ENCODE measurements at places on chromosomes 1 and 21.

DNA sequence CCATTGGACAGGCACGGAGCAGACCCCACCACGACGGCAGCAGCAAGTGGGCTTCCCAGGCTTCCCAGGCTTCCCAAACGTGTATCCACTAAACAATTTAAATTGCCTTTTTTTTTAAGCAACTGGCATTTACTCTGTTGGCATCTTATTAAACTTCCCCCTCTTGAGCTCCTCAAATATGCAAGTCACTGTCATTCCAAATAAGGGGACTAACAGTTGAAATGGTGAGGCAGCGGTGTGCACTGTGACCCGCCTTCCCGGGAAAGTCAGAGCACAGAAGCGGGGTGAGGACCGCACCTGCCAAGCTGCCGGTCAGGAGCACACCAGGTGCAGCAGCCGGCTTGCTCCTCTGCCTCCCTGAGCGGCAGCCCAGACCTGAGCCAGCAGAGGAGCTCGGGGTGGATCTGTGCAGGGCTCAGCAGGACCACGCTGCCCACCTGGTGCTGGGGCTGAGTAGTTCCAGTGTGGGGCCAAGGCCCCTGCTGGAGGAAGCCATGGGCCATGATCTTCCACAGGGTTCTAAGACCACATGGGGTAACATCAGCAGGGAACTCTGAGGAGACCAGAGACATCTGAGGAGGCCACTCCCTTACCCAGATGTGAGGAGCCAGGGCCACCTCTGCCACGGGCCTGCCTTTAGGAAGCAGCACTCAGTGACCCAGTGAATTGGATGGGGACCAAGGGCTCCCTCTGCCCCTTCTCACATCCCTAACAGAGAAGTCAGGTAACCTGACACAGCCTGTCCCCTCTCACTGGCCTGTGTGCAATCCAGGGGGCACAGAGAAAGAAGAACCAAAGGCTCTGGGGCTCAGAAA, 245.4 kb downstream of the NPHP4 start:
- no peak for DNase-seq

DNA sequence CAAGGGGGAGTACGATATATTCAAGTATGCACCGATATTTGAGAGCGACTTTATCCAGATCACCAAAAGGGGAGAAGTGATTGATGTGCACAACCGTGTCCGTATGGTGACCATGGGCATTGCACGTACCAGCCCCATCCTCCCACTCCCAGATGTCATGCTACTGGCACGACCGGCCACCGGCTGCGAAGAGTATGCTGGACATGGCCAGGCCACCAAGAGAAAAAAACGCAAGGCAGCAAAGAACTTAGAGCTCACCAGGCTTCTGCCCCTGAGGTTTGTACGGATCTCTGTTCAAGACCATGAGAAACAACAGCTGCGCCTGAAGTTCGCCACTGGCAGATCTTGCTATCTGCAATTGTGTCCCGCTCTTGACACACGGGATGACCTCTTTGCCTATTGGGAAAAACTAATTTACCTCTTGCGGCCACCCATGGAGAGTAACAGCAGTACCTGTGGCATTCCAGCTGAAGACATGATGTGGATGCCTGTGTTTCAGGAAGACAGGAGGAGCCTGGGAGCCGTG, 16.5 kb downstream of the ATF3 start:
- DNase-seq: no peak

DNA sequence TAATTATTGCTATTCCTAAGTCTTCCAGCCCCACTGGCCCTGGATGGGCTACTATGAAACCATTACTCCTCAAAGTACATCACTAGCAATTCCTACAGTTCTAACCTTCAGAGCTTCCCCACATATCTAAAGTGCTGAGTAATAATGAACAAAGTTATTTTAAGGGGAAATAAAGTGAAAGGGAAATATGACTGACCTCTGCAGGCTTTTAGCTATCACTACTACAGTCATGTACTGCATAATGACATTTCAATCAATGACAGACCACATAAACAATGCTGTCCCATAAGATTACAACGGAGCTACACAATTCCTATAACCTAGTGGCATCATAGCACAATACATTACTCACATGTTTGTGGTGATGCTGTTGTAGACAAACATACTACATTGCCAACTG, 32.5 kb upstream of the ASPM start:
- peak; percentile 81 for DNase-seq

DNA sequence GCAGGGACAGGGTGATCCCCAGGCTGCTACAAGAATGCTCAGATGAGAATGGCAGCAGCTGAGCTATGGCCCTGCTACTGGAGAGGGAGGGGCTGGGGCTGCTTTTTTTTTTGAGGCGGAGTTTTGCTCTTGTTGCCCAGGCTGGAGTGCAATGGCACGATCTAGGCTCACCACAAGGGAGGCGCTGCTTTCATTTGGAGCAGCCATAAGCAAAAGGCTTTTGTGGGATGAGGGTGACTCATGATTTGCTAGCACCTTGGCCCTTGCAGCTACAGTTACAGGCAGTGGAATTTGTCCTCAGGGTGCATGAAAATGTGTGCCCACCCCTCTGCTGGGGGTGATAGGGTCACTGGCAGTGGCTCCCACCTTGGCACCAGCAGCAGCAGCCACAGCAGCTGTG, 32.4 kb upstream of the CYP4A22 start:
- DNase-seq: no peak

- peak; percentile 55 for DNase-seq
Measured at GRCh38 chr1:24770881-24771280, 25.6 kb downstream of the CLIC4 start.

GRCh38 chr1:106978477-106979322, 77.8 kb upstream of the PRMT6 start:
- DNase-seq: peak; percentile 35

DNA sequence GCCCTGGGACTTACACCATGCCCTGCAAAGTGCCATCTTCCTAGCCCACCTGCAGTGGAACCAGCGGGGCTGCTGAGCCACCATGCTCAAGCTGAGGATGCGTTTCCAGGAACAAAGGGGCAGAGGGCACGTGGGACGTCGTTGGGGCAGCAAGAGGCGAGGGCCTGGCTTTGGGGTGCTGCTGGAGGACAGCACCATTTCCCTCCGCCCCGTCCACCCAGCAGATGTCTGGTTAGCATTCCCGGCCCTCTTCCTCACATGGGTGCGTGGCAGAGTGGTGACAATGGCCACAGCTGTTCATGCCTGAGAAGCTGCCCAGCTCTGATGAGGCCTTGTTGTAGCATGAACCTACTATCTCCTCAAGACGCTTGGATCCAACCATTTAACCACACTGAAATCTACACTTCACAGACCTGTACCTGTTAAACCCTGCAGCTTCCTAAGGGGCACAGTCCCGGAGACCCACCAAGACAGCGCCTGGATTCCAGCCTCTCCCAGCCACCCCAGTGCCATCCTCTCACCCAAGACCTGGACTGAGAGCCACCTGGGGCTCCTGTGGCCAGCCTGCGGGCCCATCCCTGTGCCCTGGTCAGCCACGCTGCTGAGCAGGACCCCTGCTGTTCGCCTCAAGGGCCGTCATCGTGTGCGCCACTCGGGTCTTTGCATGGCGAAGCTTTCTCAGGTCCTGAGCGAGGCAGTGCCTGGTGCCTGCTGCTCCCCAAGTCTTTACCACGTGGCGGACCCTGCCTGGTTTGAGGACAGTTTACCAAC, 33.2 kb downstream of the SLC45A1 start:
- DNase-seq: no peak

DNA sequence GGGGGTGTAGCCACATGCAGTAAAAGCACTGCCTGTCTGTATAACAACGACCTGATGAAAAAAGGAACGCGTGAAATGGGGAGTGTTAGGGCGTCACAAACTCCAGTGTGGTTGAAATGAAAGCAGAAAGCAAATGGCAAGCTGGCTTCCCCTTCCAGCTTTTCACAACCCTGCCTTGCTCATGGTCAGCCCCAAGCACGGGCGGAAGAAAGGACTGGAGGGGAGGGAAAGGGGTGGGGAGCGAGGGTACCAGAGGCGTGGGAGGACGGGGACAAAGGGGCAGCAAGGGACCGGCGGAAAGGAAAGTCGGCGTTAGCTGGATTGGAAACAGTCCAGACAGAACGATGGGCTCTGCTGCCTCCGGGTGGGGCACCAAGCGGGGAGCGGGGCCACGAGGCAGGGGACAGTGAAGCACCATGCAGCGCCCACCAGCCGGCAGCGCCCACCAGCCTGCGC, 9.6 kb downstream of the VPS26C start:
- peak; percentile 54 for DNase-seq

- DNase-seq: peak; percentile 50
Measured at GRCh38 chr1:3174487-3175247, 105.7 kb downstream of the PRDM16 start.

DNA sequence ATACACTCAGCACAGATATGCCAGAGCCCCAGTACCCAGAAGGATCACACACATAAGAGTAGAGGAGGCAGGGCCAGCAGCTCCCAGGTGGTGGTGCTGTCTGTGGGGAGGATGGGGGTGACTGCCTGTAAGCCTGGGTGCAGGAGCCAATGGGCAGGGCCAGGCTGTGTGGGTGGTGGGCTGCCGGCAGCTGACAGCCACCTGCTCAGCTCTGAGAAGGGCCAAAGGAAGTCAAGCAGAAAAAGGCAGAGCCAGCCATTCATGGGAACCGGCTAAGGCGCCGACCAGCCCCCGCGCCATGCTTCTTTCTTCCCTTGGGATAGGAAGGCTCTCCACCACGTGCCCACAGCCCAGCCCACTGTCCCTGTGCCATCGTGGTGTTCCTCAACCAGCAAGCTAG, 14.1 kb downstream of the PIK3C2B start:
- DNase-seq: no peak

GRCh38 chr1:81213279-81213678, 587.5 kb upstream of the ADGRL2 start:
- no peak for DNase-seq

- DNase-seq: no peak
Measured at GRCh38 chr1:197738927-197739326, 36.4 kb downstream of the DENND1B start.

- DNase-seq: peak; percentile 37
Measured at GRCh38 chr1:186839041-186839400, 10.3 kb downstream of the PLA2G4A start.

- DNase-seq: no peak
Measured at GRCh38 chr1:155241841-155242264, 13.4 kb downstream of the ENTREP3 start.

DNA sequence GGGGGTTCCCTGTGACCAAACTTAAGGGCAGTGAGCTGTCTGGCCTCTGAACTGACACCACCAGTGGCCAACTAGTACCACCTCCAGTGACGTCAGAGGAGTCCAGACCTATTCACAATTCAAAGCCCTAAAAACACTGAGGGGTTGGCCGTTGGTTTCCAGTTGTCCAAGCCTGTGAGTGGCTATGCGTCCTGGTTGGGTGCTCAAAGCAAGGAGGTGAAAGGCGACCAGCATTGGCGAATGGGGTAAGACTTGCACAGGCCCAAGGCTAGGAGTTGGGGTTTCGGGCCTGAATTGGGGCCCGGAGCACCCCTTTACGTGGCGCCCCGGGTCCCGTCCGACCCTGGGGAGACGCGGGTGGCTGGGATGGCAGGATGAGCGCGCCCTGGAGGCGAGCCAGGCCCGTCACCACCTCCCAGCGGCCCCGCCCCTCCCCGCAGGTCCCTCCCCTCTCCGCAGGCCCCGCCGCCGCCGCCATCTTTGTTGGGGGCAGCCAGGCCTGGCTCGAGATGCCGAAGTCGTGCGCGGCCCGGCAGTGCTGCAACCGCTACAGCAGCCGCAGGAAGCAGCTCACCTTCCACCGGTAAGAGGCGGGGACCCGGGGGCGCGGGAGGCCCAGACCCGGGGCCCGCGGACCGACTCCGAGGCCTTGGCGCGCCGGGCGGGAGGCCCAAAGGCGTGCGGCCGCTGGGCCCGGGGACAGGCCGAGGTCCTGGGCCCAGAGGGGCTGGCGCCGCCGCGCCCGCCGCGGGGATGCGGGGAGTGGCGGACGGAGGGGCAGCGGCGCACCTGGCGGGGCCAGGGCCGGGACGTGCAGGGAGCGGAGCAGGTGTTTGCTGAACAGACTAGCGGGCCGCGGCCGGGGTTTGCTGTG, at the start of gene THAP3:
TSS of gene THAP3 (plus strand) at position 159 of the 874 bp plus-strand sequence. CDS start at position 510, 351 bp downstream.
- peak; percentile 92 for DNase-seq

GRCh38 chr1:51072043-51072439, 30.0 kb upstream of the C1orf185 start:
- no peak for DNase-seq

DNA sequence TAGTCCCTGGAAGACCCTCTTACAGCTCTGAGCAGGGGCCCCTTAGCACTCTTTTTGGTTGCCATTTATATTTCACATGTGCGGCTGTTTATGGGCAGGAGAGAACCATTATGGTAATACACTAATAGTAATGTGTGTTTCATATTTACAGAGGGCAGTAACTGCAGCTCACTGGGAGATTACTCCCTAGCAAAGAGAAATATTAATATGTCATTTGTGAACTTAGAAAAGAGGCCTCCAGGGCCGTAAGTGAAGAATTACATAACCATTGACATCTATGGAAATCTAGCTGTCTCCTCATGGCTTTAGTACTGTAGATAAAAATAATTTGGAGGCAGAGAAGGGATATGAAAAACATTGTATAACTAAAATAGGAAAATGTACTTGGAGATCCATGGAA, 23.4 kb upstream of the RGS16 start:
- no peak for DNase-seq

DNA sequence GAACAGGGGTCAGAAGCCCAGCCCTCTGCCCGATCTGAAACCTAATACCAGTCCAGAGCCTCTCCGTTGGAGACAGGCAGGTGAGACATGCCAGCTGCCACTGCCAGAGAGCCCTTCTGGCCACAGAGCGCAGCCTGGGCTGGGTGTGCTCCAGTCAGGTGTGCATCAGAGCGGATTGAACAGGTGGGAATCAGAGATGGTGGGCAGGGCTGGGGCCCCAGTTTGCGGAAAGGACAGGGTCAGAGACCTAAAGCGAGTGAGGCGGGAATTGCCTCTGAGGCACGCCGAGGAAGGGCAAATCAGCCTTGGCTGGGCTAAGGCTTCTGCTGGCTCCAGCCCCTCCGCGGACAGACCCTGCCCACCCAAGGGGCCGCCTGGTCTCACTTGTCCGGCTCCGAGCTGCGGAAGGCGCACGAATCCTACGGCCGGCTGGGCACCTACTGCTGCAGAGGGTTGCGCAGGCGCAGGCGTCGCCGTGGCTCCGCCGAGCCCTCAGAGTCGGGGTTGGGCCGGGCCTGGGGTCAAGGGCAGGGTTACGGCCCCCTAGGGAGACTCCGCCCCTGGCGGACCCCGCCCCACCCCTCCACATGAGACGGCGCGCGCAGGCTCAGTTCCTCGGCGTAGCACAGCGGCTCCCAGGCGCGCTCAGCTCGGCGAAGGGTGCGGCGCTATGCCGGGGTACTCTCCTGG, 10.3 kb downstream of the CPLANE2 start:
- DNase-seq: peak; percentile 35

DNA sequence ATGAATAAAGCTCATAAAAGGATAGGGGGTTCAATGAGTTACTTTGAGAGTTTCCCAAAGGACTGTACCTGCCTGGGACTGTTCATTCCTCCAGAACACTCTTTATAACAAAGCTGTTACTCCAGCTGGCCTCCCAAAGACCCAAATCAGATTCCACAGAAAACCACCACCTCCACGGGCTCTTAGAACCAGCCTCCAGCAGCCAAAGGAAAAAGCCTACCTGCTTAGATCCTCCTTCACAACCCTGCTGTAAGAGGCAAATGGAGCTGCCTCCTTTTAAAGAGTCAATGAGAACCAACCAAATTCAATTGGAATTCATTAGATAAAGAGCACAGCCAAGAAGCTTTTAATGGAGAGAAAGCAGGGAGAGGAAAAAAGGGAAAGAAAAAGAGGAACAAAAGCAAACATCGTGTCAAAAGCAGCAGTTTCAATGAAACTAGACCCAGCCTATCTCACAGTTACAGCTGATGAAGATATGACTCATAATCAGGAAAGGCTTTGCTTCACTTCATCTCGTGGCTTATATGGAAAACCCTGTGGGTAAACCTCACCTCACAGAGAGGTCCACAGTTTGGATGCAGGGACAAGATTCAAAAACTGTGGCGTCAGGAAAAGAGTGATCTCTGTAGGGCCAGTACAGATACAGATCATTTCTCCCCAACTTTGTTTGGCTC, 27.8 kb upstream of the FMO4 start:
- peak; percentile 29 for DNase-seq
